ENCODE measurements at places on chromosomes 7 and 10.

- no peak for DNase-seq
Observed at GRCh38 chr7:17497549-17498167, 199.2 kb downstream of the AHR start.

DNA sequence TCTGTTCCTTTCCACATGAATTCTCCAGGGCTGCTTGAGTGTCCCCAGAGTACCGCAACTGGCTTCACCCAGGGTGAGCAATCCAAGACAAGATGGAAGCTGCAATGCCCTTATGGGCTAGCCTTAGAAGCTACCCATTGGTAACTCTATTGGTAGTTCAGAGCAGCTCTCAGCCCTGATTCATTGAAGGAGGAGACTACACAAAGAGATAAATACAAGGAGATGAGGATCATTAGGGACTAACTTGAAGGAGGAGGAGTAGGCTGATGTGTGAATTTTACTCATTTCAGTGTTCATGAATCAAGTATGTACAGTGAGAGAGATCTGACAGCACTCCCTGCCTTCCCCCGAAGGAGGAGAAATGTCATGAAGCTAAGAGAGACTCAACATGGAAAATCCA lies 124.0 kb downstream of the REEP3 start:
- DNase-seq, result no peak

DNA sequence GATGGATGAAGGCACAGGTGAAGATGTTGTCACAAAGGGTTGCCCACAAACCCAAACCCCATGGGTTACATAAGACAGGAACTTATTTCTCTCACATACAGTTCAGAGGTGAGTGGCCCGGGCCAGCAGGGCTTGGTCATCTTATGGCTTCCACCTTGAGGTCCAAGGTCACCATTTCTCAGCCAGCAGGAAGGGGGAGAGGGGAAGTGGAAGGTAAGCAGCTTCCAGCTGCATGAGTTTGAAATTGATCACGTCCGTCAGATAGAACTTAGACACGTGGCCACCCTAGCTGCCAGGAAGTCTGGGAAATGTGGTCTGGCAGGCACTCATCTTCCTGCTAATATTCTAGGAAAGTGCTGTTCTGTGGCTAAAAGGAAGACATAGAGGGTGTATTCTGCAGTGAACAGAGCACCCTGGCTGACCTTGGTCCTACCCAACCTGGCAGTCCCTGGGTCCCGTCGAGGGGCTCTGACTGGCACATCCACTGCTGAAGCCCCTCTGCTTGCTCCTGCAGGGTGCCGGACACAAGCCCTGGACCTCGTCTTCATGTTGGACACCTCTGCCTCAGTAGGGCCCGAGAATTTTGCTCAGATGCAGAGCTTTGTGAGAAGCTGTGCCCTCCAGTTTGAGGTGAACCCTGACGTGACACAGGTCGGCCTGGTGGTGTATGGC lies 49.5 kb downstream of the VWA2 start:
- DNase-seq, result no peak

GRCh38 chr10:117441812-117442443 lies 66.7 kb upstream of the PDZD8 start:
- no peak for DNase-seq

GRCh38 chr10:7239312-7239985 lies 171.4 kb downstream of the SFMBT2 start:
- no peak for DNase-seq

- no peak for DNase-seq
Observed at GRCh38 chr10:93589648-93590562, 11.1 kb downstream of the RBP4 start.

DNA sequence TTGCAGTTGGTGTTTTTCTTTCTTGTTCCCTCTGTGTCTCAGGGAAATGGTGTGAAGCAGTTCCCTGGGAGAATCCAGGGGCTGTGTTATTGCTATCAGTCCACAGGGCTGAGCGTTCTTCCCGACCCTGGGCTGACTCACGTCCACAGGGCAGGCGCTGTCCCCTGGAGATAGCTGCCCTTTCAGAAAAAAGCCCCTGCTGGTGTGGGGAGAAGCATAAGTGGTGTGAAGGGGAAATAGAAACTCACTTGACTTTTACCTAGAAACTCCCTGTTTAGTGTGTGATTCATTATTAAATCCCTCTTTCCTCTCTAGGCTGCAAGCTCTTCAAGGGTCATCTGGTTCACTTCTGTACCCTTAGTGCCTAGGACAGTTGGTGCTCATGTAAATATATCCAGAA lies 63.3 kb upstream of the SMNDC1 start:
- no peak for DNase-seq

DNA sequence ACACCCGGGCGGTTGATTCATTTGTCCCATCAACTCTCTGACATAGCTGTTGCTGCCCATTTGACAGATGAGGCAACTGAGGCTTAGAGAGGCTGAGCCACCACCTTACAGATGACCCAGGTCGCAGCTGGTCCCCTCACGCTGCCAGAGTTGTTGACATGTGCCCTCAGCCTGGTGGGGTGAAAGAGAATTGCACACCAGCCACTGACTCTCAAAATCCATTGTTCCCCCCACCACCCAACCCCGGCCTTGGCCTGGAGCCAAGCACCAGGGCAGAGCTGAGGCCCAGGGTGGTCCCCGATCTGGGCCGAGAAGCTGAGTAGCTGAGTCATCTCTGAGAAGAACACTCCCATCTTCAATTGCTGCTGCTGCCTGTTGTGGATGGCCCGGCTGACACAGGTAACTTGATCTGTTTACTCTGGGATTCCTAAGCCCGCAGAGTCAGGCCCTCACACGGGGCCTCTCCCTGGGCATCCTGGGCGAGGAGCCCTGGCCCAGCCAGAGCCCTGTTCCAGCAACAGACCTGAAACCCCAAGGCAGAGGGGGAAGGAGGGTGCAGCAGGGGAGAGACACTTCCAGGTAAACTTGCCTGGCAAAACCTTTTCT lies 27.5 kb downstream of the PVRIG start:
- DNase-seq, result peak; percentile 85

- DNase-seq, result no peak
Observed at GRCh38 chr10:28800144-28800543, 122.8 kb downstream of the BAMBI start.

DNA sequence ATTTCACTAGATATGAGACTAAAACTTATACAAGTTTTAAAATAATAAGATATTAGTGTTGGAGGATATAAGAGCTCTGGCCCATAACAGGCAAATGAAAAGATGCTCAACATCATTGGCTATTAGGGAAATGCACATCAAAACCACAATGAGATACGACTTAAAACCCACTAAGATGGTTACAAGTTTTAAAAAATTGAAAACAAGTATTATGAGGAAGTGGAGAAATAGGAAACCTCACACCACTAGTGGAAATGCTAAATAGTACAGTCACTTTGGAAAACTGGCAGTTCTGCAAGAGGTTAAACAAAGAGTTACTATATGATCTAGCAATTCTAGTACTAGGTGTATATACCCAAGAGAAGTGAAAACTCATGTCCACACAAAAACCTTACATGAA lies 17.2 kb downstream of the PANK1 start:
- DNase-seq, result no peak

- peak; percentile 14 for DNase-seq
Observed at GRCh38 chr7:64879086-64879730, 23.9 kb upstream of the ZNF273 start.

GRCh38 chr7:113161050-113161449 lies 42.7 kb upstream of the SMIM30 start:
- DNase-seq, result no peak

DNA sequence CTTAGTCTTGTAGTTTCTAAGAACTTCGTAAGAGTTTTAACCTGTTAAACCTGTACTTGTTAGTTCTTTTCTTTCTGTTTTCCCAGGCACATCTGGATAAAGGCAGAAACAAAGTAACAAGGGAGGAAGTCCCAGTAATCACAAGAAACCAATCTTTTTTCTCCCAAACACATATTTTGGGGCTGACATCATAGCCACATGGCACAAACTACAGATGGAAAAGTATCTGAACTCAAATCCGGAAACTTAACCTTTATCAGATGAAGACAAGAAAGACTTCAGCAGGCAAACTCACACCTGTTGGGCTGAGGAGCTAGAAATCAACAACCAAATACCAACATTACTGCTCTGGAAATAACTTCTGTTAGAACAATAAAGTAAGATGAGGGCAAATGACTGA lies 67.1 kb downstream of the CUBN start:
- no peak for DNase-seq

GRCh38 chr7:157688533-157689268 lies 351.9 kb downstream of the DNAJB6 start:
- no peak for DNase-seq

GRCh38 chr7:150410680-150411346 lies 31.7 kb downstream of the ZNF775 start:
- no peak for DNase-seq

DNA sequence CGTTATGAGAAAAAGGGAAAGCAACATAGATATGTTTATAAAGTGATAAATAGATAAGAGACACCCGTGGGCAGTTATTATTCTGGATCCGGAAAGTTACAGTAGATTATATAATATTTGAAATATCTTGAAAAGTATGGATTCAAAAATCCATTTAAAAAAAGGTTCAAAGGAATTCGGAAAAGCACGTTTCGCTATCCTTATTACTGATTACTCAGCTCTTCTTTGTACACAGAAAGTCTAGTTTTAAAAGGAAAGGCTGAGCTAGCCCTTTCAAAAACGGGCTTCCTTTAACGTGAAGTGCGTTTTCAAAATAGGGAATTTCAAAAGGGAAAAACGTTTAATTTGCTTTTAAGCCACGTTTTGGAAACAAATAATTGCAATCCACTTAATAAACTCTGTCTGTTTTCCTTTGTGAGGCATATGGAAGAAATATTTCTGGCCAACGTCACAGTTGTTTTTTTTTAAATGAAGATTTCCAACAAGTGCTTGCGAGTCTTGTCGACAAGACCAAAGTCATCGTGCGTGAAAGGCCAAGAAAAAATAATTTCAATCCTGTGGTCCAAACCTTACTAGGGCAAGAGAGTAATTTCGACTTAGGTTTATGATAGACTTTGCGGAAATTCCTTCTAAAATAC lies 2.2 kb upstream of the SKIDA1 start:
- DNase-seq, result no peak

- DNase-seq, result no peak
Observed at GRCh38 chr10:52443419-52444388, 129.6 kb downstream of the DKK1 start.

DNA sequence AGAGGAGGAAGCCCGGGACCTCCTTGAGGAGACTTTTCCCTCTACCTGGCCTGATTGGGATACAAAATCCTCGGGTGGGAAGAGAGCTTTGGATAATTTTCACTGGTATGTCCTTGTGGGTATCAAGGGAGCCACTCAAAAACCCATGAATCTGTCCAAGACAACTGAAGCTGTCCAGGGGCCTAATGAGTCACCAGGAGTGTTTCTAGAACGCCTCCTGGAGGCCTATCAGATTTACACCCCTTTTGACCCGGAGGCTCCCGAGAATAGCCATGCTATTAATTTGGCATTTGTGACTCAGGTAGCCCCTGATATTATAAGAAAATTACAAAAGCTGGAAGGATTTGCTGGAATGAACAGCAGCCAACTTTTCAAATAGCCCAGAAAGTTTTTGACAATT lies 38.6 kb downstream of the ZNF25 start:
- DNase-seq, result no peak

- DNase-seq, result no peak
Observed at GRCh38 chr10:63175534-63175933, 42.4 kb downstream of the NRBF2 start.

DNA sequence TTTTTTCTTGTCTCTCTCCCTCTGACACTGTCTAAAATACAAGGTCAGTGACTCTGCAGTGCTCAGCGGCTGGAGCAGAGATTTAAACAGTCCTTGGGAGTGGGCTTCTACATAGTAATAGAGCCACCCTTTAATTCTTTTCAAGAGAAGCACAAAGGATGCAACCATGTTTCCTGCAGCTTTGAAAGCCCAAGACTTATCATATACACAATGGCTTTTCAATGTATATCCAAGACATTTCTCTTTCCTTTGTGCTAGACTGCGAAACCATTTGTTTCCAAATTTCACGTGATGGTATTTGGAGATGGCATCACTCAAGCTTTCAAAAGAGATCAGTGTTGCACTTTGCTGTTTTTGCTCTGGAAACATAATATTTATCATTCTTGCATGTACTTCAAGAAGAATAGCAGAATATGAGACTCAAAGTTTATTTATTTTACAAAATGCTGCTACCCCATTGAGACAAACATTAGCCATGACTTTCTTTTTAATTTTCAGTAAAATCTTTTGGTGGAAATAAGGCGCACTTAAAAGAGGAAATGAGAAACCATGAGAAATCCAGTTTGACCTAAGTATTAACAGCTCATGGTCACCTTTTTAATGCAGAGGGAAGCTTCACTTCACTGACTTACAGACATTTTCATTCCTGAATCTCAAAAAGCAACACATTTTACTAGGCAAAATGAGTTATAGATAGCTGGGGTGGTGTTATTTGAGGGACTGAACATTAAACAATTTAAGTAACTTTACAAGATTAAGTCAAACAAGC lies 76.6 kb downstream of the SEMA3C start:
- DNase-seq, result no peak

- DNase-seq, result no peak
Observed at GRCh38 chr7:51635775-51636174, 319.2 kb upstream of the COBL start.

DNA sequence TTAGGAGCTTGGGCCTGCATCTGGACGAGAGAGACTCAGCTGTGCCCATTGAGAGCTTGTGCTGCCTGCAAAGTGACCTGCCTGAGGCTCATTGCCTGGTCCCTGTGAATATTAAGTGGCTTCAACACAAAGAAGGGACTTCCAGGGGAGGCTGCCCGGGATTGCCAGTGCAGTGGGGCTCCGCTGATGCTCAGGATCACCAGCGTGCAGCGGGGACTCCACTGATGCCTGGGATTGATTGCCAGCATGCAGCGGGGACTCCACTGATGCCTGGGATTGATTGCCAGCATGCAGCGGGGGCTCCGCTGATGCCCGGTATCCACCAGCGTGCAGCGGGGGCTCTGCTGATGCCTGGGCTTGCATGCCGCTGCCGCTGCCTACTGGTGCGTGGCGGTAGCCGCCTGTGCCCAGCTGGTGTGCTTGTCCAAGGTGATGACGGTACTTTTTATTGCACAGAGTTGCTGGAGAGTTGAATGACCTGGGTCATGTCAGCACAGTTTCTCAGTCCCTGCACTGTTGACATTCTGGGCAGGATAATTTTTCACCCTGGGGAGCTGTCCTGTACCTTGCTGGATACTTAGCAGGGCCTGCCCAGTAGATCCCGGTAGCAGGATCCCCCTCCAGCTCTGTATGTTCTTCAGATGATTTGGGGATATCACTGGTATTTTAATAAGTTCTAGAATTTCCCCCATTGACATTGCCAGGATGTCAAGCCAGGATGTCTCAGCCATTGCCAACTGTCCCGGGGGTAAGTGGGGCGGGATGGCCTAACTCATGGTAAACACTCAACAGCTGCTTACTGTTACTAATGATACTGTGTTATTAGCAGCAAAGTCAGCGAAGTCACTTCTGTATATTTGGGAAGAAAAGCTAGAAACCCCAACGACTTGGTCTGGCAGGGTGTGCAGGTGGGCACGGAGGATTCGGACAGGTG lies 13.0 kb downstream of the DOCK1 start:
- DNase-seq, result no peak

GRCh38 chr10:8037941-8038894 lies 16.3 kb upstream of the GATA3 start:
- no peak for DNase-seq

GRCh38 chr7:33258491-33258951 lies 129.2 kb downstream of the BBS9 start:
- DNase-seq, result no peak
